SK-N-SH (cell line): ENCODE measurements at places on chromosomes 5 and 9. TPM values are rescaled to one million over a fixed set of nuclear protein-coding genes. Genes with fewer than 3 reads are reported as not detected.

SPRY4 gene
- polyA plus RNA-seq, result 12.2 and 18.0 TPM in 2 replicates

DPH7 gene
- polyA plus RNA-seq, result 59.9 and 84.3 TPM in 2 replicates

PTPRD gene
- 0.08 and 0.15 TPM in 2 replicates for polyA plus RNA-seq

JADE2 gene
- polyA plus RNA-seq, result 25.7 and 26.5 TPM in 2 replicates
